ENCODE measurements at places on chromosomes 4 and X.
A peak's percentile ranks its signal among the peaks of the same experiment; 100 is the strongest.

DNA sequence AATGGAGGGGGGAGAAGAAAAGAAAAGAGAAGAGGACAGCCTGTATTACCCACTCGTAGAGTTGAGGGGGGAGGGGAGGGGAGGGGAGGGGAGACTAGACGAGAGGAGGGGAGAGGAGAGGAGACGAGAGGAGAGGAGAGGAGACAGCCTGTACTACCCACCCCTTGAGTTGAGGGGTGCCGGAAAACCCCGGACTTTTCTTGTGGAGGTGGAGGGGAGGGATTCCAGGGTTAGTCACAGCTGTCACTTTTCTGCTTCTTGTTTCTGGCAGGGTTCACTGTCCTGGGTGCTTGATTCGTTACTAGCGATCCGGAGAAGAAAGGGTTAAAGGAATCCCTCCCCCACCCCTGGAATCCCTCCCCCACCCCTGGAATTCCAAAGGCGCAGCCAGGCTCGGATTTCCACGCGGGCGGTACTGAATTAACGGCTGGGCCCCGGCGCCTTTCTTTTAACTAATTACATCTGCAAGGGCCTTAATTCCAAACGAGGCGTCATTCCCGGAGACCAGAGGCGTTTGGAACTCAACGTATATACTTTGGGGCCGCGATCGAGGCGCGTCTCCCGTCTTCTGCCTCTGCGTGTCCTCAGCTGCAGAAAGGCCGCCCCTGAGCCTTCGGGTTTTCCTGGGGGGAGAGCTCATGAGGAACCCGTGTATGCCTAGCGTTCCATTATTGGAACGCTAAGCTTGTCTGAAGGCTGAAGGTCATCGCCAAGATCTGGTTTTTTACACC lies 20.1 kb upstream of the CSF2RA start:
- peak; percentile 12 for DNase-seq

DNA sequence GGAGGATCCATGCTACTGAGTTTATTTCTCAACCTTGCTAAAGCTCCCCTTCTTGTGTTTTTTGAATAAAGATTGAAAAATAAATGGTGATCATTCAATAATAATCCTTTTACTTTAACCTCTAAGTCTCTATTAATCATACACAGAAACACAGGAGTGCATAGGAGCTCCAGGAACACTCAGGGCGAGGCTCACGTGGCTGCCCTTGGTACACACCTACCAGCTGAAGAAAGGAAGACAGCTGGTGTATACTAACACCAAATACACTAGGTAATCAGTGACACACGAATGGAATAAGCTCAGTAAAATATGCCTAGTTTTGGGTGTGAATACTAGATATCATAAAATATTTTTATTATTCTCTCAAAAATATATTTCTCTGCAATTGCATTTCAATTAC lies 26.2 kb downstream of the CCDC149 start:
- no peak for DNase-seq

GRCh38 chr4:70761276-70761816 lies 39.6 kb downstream of the RUFY3 start:
- DNase-seq: no peak

DNA sequence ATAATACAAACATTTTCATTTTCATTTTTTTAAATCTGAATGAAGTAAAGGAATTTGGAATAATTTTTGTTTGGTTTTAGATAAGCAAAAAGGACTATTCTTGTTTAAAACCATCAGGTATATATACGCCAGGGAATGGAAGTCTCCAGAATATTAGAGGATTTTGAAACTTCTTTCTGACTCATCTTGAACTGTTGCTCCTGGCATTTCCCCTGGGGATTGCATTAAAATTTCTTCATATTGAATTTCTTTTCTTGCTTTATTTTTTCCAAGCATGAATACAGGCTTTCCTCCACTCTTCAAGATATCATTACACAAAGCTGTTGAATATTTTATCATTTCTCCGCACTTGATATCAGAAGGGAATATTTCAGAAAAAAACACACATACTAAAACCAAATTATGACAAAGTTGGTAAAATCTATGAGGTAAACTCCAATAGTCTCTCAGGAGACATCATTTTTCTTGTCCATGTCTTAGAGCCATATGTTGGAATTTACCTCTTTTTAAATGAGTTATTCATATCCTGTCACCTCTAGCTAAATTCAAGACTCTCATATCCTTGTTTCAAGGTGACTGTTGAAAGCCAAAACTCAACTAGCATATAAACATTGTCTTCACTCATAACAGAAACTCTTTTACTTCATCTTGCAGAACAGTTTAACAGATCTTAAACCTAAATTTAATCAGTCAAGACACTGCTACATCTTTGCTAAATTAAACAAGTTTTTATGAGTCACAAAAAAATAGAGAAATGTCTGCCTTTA lies 20.7 kb upstream of the CSN1S1 start:
- DNase-seq: no peak

- no peak for DNase-seq
Measured at GRCh38 chr4:24764345-24764744, 31.0 kb upstream of the SOD3 start.

DNA sequence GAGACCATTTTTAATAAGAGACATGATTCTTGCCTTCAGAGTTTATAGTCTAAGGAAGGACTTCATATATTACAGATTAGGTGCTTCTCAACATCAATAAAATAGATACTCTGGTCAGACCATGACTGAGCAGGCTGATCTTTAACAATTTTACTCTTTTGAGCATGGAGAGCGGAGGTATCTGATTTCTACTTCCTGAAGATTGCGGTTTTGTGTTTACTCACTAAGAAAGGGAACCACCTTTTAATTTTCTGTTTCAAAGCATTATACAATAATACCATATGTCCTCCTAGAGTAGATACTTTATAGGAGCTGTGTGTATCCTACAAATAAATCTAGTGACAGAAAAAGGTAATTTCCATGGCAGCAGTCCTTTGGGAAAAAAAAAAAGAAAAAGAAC lies 12.5 kb downstream of the MORC4 start:
- no peak for DNase-seq

- DNase-seq: no peak
Measured at GRCh38 chrX:132614297-132614696, 125.5 kb upstream of the MBNL3 start.

DNA sequence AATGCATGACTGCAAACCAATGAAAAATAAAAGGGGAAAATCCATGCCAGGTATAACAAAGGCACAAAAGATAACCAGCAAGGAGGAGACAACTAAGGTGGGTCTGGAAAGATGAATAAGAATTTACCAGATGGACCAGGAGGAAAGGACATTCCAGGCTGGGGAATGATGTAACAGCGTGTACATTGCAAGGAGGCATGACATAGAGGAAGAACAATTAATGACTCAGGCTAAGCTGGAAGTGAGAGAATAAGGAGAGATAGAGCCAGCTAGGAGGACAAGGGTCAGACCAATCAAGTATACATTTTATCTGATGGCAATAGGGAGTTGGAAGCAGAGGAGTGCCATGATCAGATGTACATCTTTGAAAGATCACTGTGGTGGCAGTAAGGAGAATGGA lies 57.0 kb downstream of the MTMR8 start:
- DNase-seq: no peak

GRCh38 chr4:7287274-7287917 lies 95.1 kb downstream of the SORCS2 start:
- no peak for DNase-seq

DNA sequence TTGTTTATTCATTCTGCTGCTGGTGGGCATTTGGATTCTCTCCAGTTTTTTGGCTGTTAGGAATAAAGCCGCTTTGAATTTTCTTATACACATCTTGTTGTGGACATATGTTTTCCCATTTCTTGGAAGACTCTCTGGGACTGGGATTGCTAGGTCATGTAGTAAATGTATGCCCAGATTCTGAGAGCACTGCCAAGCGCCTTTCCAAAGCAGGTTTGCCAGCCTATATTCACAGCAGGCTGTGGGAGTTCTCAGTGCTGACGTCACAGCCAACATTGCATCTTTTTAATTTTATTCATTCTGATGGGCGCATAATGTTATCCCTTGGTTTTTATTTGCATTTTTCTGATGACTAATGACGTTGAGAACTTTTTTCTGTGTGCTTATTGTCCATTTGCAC lies 24.1 kb downstream of the TMEM271 start:
- DNase-seq: no peak

- DNase-seq: no peak
Measured at GRCh38 chrX:119721926-119722325, 29.0 kb upstream of the SEPTIN6 start.

GRCh38 chr4:145623831-145624230 lies 4.6 kb downstream of the MMAA start:
- peak; percentile 17 for DNase-seq

GRCh38 chrX:16765594-16765993 lies 20.7 kb upstream of the TXLNG start:
- no peak for DNase-seq

DNA sequence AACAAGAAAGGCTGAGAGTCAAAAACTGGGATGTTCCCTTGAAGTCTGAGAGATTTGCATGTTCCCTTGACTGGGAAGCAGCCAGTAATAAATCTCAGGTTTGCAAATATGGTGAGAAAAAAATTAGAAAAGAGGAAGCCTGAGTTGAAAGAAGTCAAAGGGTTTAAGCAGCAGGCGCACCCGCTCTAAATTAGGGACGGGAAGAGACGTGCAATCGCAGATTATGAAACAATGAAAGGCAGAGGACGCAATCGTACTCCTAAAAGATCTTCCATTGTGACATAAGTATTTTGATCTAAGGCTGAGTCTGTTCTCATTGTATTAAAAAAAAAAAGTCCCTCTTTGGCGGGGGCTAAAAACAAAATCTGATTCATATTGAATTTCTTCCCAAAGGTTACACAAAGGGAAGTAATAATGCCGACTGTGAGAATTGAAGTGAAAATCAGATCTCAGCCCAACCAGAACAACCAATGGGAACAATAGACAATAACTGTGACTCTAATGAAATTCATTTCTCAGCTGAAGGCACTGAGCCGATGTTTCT lies 28.2 kb downstream of the SAT1 start:
- no peak for DNase-seq

- no peak for DNase-seq
Measured at GRCh38 chr4:169437299-169438047, 166.7 kb upstream of the SH3RF1 start.

GRCh38 chr4:137749466-137749865 lies 217.2 kb upstream of the PCDH18 start:
- no peak for DNase-seq

DNA sequence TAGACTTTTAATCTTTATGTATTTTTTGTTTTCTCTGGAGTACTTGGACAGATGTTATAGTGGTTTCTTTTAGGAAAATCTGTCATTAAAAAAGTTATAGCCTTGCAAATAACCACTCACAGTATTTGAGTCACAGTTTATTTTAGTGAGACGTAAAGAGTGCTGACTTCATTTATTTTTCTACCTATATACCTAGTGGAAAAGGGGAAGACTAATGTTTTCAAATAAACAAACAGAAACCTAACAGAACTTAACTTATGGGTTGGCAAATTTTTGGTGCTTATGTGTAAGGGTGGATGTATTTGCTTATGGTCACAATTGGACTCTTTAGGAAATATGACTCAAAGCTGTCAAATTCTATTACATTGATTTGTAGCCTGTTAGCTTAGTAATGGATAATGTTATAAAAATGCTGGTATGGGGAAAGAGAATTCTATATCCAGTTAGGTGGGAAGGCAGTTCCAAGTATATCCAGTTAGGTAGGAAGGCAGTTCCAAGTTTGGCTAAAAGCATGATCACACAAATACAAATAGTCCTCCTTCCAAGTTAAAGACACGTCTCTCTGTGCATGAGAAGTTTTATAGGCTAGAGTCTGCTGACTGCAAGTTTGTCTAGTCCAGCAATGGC lies 61.9 kb downstream of the SLC9A6 start:
- no peak for DNase-seq

DNA sequence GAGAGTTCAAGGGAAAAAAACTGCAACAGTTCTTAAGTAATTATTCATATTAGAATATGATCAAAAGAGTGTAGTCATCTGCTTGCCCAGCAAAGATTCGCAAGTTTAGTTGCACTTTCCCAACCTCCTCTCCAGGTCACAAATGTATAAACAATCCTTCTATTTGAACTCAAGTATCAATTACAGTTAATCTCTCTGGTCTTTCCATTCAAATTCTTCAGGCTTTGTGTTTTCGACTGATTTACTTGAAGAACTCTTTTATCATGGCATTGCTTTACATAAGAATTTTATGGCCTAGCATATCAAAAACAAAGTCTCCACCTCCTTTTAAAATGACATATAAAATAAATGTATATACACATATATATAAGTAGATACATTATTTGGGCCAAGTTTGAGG lies 1009.6 kb upstream of the DIAPH2 start:
- no peak for DNase-seq
